Stimulated activated naive CD4-positive, alpha-beta T cell treated with Interleukin-2 at 50 U/mL for 16 hours (primary cell): ENCODE measurements at places on chromosomes 7 and 10.

GRCh38 chr10:49237985-49238384, 49.8 kb upstream of the TMEM273 start:
- no peak for DNase-seq

GRCh38 chr10:33252794-33253203, 81.7 kb downstream of the NRP1 start:
- DNase-seq = no peak

DNA sequence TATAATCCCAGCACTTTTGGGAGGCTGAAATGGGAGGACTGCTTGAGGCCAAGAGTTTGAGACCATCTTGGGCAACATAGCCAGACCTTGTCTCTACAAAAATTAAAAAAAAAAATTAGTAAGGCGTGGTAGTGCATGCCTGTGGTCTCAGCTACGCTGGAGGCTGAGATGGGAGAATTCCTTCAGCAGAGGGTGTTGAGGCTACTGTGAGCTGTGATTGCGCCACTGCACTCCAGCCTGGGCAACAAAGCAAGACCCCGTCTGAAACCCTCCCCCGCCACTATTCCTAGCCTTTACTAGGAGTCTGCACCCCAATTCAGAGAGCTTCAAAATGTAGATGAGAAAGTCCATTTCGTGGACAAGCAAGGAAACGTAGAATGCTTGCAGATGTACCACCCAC, 95.2 kb downstream of the PRPF18 start:
- no peak for DNase-seq

DNA sequence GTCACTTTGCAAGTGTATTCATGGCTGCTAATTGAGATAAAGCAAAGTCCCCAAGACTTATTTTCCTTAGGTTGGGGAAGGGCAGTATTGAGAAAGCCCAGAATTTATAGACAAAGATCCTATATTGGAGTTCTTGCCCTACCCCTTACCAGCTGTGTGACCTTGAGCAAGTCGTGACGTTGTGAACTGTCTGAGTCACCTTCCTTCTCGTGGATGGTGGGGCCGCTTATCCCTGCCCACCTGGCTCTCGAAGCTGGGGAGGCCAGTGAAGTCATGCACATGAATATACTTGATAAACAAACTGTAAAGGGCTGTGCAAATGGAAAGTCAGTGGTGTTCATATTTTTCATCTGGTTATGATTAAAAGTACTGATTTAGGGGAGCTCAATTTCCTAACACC, 127.4 kb downstream of the TACC2 start:
- no peak for DNase-seq
